ENCODE measurements at places on chromosomes 4 and X. TPM values are rescaled to one million over a fixed set of nuclear protein-coding genes. Genes with fewer than 3 reads are reported as not detected.

DNA sequence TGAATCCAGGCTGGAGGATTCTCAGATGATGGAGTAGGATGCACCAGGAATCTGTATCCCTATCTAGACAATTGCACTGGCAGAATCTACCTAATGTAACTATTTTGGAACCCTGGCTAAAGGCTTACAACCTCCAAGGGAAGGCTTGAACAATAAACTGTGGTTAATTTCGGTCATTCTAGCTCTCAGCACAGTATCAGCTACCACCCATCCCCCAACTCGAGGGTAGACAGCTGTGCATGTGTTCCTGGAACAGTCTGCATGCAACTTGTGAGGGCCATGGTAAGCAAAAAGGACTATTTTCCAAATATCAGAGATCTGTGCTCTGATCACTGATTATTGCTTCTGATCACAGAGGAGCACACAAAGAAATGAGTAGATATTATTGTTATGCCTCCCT is 34.0 kb downstream of the ELF2 start:
- no peak for DNase-seq

GRCh38 chrX:13985697-13986435 is 43.8 kb downstream of the GEMIN8 start:
- DNase-seq, result no peak

- DNase-seq, result no peak
Measured at GRCh38 chrX:154981116-154981411, 41.5 kb downstream of the F8 start.

VGLL1 gene
- total RNA-seq, result not detected

MAGEA2B gene
- not detected for total RNA-seq

SPANXN4 gene
- not detected for total RNA-seq

DNA sequence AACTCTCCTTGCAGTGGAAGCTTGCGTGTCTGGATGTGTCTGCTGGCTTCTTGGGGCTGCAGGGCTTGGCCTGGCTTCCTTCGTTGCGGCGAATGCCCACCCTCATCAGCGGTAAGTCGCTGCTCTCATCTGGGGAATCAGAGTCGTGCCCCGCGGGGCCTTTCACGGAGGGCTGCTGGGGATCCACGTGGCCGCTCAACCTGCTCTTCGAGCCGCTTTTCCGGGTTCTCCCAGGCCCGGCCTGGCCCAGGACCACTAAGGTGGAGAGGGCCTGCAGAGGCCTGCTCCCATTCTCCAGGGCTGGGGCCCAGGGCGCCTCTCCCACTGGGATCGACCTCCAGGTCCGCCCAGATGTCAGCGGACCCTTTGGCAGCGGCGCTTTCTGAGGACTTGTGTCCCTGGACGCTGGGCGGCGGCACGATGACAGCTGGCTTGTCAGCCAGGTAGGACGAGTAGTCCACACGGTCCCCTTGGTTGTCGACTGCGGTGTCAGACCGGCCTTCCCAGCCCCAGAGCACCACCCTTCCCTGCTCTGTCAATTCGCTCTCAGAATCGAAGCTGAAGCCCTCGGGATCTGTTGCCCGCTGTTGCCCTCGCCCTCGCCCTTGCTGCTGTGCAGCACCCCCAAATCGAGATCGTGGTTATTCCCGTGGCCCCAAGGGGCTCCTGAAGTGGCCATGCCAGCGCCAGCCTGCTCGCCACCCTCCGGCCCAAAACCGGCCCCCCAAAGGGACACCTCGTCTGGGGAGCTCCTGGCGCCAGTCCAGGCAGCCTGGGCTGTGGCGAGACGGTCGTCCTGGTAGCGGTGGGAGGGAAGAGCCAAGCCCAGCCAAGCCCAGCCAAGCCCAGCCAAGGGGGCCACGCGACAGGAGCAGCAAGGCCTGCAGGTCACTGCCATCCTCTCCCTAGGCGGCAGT is 37.8 kb upstream of the NHSL2 start:
- DNase-seq, result no peak

GRCh38 chr4:64584981-64585557 is 175.8 kb upstream of the TECRL start:
- DNase-seq, result peak; percentile 12

DNA sequence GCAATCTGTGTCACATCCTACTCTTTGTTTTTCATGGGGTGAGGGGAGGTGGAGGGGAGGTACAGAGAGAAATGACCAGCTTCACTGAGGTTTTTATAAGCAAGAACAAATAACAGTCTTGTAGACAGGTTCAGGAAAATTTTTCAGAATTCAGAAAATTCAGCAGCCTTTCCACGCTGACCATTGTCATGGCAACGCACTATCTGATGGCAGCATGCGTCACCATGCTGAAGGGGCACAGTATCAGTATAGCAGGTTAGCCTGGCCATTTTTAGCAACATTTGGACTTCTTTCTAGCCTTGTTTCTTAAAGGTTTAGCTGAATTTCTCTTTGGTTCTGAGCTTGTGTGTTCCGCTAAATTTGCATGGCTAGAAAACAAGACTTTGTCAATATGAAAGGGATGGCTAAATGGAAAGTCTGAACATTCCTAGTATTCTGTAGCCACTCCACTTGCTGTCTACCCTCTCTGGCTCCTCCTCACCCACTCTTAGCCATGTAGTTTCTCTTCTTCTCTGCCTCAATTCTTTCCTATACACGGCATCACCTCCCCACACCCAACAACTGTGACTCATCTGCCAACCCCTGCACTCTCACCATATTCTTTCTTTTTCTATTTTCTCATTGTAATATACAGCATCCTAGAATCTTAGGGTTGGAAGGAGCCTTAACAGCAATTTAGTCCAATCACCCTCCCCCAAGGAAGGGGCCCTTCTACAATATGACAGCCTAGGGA is 42.7 kb upstream of the CITED1 start:
- DNase-seq, result no peak

XAGE1A gene
- total RNA-seq, result not detected

DNA sequence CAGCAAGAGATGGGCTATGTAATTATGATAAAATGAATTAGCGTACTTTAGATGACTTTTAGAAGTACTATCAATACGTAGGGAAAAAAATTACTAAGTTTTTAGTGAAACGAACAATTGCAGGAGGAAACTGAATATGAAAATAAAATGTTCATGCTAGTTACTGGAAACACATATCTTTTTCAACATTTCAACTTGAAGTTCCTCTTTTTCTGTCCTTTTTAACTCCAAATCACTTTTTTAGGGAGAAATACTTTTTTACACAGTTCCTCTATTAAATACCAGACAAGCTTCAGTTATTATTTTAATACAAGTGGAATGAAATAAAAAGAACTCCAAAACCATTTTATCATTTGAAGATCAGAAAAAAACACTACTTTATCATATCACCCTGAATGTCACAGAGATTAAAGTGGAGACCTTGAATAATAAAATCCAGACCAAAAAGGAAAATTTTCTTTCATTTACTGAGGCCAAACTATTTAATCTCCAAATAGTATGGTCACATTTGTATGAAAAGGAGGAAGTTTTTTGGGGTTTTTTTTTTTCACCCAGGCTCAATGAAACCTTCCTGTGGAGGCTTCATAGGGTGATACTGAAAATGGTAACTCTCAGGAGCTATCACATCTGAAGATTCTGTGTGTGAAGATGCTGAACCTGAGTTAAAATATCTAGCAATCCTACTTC is 306.2 kb downstream of the INPP4B start:
- DNase-seq, result no peak

SCD5 gene
- not detected for total RNA-seq

TSC22D3 gene
- 202 TPM for total RNA-seq

- no peak for DNase-seq
Measured at GRCh38 chr4:165874791-165875371, 1.8 kb downstream of the TLL1 start.

GRCh38 chr4:41428601-41429279 is 109.2 kb upstream of the LIMCH1 start:
- DNase-seq, result no peak

GRCh38 chr4:53490161-53490956 is 100.9 kb downstream of the LNX1 start:
- DNase-seq, result no peak

ESX1 gene
- total RNA-seq, result not detected

DNA sequence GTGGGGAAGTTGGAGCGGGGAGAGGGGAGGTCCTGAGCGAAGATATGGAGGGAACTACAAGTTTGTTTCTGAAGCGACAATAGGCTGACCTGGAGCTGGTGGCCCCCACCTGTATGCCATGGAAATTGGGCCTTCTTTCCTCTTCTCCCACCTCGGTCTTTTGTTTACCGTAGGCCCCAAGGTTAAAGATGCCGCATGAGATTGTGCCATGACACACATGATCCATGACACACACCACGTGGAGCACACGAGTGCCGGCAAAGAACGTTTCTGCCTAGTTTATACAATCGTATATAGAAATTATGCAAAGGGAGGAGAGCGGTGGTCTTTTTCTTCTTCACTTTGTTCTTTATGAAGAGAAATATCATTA is 408 bp downstream of the TMEM33 start:
- peak; percentile 56 for DNase-seq

IQCM gene
- not detected for total RNA-seq

ABCE1 gene
- 67.9 TPM for total RNA-seq

DNA sequence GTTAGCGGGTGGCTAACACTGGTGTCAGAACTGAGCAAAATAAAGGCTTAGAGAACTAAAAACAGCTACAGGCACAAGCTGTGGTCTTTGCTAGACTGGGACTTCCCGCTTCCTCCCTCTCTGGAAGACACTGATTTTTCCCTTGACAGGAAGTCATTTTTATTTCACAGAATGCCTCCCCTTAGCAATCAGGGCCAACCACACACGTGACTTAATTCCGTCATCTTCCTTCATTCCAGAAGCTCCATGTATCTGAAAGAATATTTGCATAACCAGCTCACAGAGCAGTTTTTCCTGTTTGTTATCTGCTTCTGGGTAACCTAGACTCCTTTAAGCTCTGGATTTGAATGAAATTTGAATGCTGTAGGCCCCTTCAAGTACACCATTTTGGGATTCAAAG is 327.5 kb upstream of the FRG1 start:
- no peak for DNase-seq

GRCh38 chrX:29870608-29871007 is 344.8 kb upstream of the MAGEB2 start:
- no peak for DNase-seq

- DNase-seq, result no peak
Measured at GRCh38 chrX:50779694-50780093, 34.3 kb downstream of the SHROOM4 start.
